Activated CD8-positive, alpha-beta memory T cell treated with anti-CD3 and anti-CD28 coated beads for 36 hours (primary cell): ENCODE measurements at places on chromosomes 16 and 17. TPM values are rescaled to one million over a fixed set of nuclear protein-coding genes. Genes with fewer than 3 reads are reported as not detected.

PRR35 gene
- total RNA-seq = not detected

PHOSPHO1 gene
- not detected for total RNA-seq

C16orf96 gene
- 0.08 TPM for total RNA-seq

CD79B gene
- total RNA-seq = 23.4 TPM

SOCS3 gene
- total RNA-seq = 27.8 TPM

MPV17L gene
- total RNA-seq = 0.21 TPM

SLC16A6 gene
- 8.0 TPM for total RNA-seq

MRC2 gene
- total RNA-seq = 4.5 TPM

SSTR5 gene
- total RNA-seq = not detected

ZFPM1 gene
- total RNA-seq = 14.7 TPM

KRTAP17-1 gene
- not detected for total RNA-seq

KRT36 gene
- not detected for total RNA-seq

MYO1C gene
- 31.4 TPM for total RNA-seq
